ENCODE measurements at places on chromosomes 2 and 18.

- no peak for DNase-seq
Measured at GRCh38 chr18:44969214-44969795, 288.6 kb downstream of the SETBP1 start.

GRCh38 chr2:22993250-22993649, 391.7 kb upstream of the KLHL29 start:
- no peak for DNase-seq

GRCh38 chr2:120473522-120474271, 127.8 kb downstream of the INHBB start:
- no peak for DNase-seq

GRCh38 chr18:59961070-59961469, 61.3 kb downstream of the PMAIP1 start:
- no peak for DNase-seq

GRCh38 chr2:19676770-19677169, 225.0 kb downstream of the TTC32 start:
- DNase-seq = no peak

GRCh38 chr2:236744281-236744705, 174.7 kb downstream of the ACKR3 start:
- no peak for DNase-seq
